ENCODE measurements at places on chromosomes 7 and 10. TPM values are rescaled to one million over a fixed set of nuclear protein-coding genes. Genes with fewer than 3 reads are reported as not detected.
A peak's percentile ranks its signal among the peaks of the same experiment; 100 is the strongest.

DNA sequence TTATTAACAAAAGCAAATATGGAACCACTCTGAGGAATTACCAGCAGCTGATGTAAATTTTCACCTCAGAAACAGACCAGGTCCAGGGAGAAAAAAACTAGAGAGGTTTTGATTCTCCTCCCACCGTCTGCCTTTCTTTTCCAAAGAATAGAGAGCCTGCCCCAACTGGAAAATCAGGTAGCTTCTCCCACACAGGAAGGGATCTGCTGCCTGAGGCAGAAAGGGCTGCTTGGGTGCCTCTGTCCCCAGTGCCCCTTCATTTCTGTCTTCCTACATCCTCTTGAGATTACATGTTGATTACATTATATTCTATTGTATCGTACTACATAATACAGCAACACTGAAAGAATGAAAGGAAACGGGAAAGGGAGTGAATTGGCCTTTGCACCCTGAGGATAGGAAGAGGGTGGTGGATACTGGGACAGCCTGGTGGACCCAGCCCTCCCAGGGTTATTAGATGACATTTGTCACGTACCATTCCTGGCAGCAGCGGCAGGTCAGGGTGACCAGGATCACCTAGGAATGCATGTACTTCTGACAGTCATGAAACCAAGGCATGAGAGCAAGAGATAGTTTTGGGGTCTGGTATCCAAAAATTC, 8.9 kb downstream of the ST8SIA6 start:
- no peak for DNase-seq

Gene MICALL2
- 18.7 TPM for total RNA-seq

Gene SLC29A3
- 5.3 TPM for total RNA-seq

DNA sequence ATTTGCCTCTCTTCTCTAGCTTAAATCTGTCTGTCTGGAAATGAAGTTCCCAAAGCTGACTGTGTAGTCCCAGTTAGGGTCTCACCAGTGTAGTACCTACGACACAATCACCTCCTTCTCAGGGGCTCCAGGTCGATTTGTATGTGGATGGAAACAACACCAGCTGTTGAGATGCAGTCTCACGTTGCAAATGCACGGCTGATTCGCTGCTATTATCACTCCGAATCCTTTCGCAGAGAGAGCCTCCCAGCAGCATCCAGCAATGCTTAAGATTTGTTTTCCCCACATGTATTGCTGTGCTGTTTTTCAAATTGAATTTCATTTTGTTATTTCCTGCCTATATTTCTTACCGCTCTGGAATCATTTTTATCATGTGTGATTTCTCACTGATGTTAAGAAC, 16.3 kb downstream of the VSTM4 start:
- no peak for DNase-seq

DNA sequence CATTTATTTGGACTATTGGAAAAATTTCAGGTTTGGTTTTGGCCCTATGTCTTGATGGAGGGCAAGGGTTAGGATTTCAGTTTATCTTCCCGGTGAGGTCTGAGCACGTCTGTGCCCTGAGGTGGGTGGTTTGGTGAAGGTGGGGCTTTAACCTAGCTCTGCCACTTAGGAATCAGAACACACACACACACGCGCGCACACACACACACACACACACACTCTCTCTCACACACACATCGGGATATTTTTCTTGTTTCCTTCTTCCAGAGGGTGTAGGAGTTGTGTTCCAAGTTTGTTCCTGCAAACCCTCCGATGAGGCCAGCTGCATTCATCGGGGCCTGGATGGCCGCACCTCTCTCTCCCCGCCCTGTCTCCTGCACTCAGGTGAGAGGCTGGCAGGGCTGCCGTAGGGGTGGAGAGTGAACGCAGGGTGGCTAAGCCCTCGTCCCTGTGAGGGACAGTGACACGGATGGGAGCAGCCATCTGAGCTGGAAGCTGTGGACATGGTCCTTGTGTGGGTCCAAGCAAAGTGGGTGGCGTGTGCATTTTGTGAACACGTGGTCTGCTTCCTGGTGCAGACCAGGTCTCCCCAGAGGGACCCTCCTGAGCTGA, 34.2 kb downstream of the CHST12 start:
- DNase-seq, result no peak

- DNase-seq, result no peak
Observed at GRCh38 chr10:129919358-129919757, 44.7 kb downstream of the EBF3 start.

DNA sequence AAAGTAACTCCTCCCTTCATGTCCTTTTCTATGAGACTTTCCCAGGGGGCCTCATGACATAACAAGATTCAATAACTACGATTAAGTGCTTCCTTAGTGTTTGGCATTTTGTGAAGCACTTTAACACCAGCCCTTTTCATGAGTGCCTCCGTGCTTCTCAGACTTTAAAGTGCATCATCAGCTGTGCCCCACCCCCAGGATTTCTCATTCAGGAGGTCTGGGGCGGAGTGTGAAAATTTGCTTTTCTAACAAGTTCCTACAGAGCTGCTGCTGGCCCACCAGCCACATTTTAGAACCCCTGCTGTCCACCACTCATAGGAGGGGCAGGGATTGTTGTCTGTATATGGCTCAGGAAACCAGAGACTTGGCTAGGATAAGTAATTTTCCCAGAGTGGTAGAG, 445.3 kb downstream of the LRMDA start:
- DNase-seq, result no peak

DNA sequence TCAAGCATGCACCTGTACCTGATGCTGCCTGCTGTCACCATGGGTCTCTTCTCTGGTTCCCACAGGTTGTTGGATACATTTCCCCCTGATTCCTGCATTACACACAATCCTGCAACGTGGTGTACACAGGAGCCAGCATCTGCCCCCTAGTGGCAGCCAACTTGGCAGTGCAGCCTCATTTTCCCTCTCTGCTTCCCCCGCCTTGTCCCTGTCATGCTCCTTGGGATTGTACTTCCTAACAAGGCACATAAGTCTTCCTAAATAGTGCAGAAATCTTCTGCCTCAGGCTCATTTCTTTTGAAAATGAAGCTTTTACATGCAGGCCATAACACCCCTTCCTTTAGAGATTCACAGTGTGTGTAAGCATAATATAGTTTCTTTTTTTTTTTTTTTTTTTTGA, 387.5 kb downstream of the CCSER2 start:
- DNase-seq, result peak; percentile 39

- DNase-seq, result no peak
Observed at GRCh38 chr10:113089551-113089950, 139.5 kb downstream of the TCF7L2 start.

GRCh38 chr10:43383204-43383971, 12.0 kb downstream of the FXYD4 start:
- no peak for DNase-seq

GRCh38 chr10:108894402-108895301, 1028.7 kb downstream of the XPNPEP1 start:
- no peak for DNase-seq

- no peak for DNase-seq
Observed at GRCh38 chr7:139661903-139662302, 115.9 kb downstream of the HIPK2 start.

Data from neural crest cell (in vitro differentiated cells).